Jurkat, Clone E6-1 (cell line): ENCODE measurements at places on chromosomes 6 and 20.

DNA sequence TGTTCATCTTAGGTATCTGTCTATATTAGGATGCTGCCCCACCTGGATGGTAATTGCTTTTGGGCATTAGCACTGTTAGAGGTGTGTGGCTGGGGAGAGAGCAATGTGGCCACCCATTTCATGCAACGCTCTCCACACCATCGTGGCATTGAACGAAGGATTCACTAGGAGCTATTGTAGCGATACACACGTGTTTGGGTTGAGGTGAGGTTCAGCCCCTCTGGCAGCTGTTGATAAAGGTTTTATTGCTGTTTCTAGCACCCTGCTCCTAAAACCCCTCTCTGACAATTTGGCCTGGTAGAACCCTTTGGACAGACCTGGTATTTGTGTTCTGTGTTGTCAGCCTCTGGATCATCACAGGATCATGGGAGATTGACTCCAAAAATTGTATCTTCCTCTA lies 280.9 kb downstream of the PRL start:
- DNase-seq: no peak

DNA sequence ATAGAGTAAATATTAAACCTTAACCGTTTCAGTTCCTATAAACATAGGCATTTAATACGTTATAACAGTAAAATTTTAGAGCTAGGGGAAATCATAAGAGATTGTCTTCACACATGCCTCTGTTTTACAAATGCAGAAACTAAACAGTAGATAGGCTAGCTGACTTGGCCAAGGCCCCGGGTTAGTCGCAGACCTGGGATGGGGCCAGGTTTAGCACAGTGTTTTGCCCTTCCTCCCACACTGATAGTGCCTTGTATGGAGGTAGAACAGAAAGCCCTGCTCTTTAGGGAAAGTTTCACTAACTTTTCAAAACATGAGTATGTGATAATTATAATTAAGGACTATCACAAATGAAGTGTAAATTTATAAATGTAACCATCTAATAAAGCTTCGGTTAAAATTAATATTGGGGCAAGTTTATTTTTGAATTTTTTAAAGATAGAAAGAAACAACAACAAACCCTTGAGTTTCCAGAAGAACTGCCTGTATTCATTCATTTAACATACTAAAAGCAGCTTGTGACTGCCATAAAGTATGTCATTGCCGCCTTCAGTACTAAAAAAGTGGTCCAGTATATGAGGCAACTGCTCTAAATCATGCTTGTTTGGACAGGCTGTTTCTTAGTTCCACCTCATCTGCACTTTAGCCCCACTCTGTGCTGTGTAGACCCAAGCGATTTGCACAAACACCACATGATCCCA lies 62.5 kb upstream of the LOC128125822 start:
- no peak for DNase-seq

GRCh38 chr20:9911519-9911918 lies 72.6 kb upstream of the PAK5 start:
- no peak for DNase-seq

DNA sequence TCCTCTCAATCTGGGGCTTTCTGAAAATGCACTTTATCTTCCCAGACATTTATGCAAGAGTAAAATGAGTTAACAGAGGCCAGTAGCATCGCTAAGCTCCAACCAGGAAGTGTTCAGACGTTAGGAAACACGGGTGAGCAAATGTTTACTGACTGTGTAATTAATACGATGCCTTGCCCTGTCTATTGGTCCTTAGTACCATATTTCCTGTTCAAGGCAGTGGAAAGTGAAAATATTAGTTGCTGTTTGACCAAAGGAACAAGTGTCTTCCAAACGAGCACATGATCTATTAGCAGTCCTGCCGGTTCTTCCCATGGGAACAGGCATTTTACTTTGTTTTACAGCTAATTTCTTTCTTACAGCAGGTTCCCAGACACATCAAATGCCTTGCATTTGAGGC lies 311.1 kb upstream of the JAG1 start:
- no peak for DNase-seq

DNA sequence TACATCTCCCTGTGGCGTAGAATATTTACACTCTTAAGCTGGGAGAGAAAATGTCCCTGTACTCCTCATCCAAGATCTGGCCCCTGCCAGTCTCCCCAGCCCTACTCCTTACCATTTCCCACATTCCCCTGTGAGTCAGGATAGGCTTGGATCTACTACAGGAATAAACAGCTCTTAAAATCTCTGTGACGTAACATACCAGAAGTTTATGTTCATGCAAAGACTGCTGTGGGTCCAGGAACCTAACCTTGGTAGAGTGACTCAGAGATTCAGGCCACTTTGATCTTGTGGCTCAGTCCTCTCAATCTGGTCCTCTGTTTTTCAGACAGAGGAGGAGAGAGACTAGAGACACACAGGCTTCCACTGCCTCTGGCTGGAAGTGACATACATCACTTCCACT lies 38.5 kb upstream of the GPR6 start:
- DNase-seq: no peak

GRCh38 chr20:36836591-36837269 lies 39.2 kb upstream of the TLDC2 start:
- peak; percentile 58 for DNase-seq

GRCh38 chr6:52390361-52390727 lies 28.4 kb downstream of the PAQR8 start:
- peak; percentile 92 for DNase-seq

GRCh38 chr6:123193298-123193697 lies 197.3 kb downstream of the CLVS2 start:
- no peak for DNase-seq

DNA sequence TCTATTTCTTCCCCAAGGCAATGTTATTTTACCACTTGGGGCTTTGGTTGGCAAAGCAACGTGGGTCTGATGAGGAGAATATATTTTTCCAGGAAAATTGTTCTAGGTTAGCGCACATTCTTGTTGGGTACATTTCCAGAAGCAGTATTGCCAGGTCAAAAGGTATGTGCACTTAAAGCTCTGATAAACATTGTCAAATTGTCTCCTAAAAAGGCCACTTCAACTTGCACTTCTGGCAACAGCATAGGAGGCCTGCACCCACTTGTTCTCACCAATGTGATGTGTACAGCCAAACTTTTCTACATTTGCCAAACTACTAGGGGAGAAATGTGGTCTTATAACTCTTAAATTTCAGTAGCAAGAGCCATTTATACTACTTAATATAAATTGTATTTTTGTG lies 197.5 kb upstream of the COL21A1 start:
- no peak for DNase-seq

- DNase-seq: no peak
Observed at GRCh38 chr6:81938014-81938856, 185.8 kb upstream of the TENT5A start.

- DNase-seq: no peak
Observed at GRCh38 chr6:67244037-67244436, 1391.0 kb upstream of the ADGRB3 start.

DNA sequence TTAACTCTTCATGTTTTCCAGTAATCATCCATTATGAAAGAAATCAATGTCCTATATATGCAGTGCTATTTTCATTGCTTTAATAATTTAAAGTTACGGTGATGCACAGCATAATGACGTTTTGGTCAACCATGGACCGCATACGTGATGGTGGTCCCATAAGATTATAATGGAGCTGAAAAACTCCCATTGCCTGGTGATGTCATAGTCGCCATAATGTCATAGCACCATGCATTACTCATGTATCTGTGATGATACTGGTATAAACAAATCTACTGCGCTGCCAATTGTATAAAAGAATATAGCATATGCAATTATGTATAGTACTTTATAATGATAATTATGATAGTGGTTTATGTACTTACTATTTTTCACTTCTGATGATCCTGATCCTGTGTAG lies 42.3 kb upstream of the ALDH8A1 start:
- DNase-seq: no peak

GRCh38 chr6:87714093-87714842 lies 12.2 kb upstream of the AKIRIN2 start:
- no peak for DNase-seq

DNA sequence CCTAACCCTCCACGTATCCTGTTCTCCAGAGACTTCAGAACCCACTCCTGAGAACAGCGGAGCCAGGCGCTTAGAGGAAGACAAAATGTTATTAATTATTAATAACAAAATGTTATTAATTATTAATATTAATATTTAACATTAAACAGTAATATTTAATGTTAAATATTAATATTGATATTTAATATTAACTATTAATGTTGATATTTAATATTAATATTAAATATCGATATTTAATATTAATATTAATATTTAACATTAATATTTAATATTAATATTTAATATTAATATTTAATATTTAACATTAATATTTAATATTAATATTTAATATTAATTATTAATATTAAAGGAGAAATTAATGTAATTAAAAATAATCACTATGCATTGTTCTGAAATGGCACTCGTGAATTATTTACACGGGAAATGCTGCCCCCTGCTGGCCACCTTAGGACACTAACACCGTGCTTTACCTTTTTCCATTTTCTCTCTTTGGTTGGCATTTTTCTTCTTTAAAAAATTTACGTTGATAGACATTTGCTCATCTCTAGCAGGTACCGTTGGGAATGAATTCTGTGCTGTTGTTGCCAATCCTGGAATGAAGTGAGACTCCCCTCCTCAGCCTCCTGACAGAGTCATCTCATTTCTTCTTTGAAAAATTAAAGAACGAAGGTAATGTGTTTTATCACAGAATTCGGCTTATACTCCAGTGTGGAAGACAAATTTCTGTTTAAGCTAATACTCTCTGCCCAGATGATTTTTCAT lies 7.5 kb upstream of the GGTLC1 start:
- peak; percentile 47 for DNase-seq

- DNase-seq: peak; percentile 77
Observed at GRCh38 chr20:407953-408842, at the start of gene RBCK1. RBCK1 (plus strand) TSS chr20:408299; CDS start chr20:408758, 459 bp downstream.
